Central memory CD8-positive, alpha-beta T cell (primary cell): ENCODE measurements at places on chromosomes 4 and X.

DNA sequence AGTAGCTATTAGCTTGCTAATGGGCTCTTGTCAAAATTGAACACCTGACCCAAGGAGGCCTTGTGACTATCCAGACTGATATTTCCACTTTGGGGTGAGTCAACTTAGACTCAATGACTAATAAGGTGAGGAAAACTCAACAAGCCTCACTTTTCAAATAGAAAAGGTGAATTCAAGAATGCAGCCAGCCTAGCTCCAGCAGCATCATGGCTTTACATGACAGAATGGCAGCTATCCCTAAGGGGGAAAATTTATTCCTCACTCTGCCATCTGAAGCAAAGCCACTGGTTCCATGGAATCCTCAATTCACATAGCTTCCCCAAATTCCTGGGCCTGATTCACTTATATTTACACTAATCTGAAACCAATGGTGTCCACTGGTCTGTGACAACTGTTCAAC, 29.1 kb upstream of the RAB9B start:
- H3K27ac ChIP-seq, result no peak overlapping the region
- no peaks in the 10 kb centered on the region for H3K36me3 ChIP-seq
- DNase-seq, result no peak
- H3K27me3 ChIP-seq, result no peaks in the 10 kb centered on the region

GRCh38 chrX:49202022-49202421, 2.0 kb upstream of the SYP start:
- DNase-seq, result no peak
- no peak overlapping the region for H3K27ac ChIP-seq
- H3K4me3 ChIP-seq, result no peak overlapping the region
- peaks cover 15% of the 10 kb centered on the region for H3K4me1 ChIP-seq
- no peaks in the 10 kb centered on the region for H3K27me3 ChIP-seq
- H3K36me3 ChIP-seq, result no peaks in the 10 kb centered on the region

DNA sequence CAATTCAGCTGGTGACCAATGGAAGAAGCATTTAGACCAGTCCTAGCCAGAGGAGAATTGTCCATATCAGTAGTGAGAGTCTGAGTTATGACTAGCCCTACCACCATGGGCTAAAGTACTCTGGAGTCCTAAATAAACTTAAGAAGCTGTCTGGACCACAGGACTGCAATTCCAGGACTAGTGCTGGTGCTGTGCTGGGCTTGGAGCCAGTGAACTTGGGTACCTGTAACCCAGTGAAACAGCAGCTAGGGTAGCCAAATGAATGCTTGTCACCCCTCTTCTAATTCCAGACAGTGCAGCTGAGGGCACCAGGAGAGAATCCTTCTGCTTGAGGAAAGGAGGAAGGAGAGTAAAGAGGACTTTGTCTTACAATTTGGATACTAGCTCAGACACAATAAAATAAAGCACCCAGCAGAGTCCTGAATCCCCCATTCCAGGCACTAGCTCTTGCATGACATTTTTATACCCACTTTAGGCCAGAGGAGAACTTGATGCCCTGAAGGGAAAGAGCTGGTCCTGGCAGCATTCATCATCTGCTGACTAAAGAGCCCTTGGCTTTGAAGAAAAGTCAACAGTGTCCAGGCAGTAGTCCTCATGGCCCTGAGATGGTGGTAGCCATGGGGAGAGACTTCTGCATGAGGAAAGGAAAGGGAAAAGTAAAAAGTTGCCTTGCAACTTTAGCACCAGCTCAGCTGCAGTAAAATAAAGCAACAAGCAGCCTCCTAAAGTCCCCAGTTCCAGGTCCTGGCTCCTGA, 2675.7 kb downstream of the PCDH7 start:
- no peak overlapping the region for H3K27ac ChIP-seq
- DNase-seq, result no peak

DNA sequence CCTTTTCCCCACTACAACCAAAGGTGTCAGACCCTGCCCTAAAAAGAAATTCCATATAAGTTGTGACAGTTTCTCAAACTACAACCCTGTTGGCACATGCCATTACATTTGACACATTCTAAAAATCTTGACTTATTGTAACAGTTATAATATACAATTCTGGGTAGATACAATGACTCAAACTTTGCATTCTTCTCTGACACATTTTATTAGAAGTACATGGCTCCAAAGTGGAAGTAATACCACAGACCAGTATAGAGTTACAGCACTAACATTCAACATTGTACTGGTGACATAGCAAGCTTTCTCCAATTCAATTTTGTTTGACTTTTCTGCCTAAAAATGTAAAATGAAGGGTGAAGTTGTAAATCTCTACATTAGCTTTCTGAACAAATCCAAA, 196.6 kb upstream of the ETNPPL start:
- H3K4me1 ChIP-seq, result no peaks in the 10 kb centered on the region
- no peak overlapping the region for H3K27ac ChIP-seq
- no peak for DNase-seq
- H3K36me3 ChIP-seq, result no peaks in the 10 kb centered on the region
- H3K27me3 ChIP-seq, result no peaks in the 10 kb centered on the region

- no peaks in the 10 kb centered on the region for H3K4me1 ChIP-seq
- H3K27me3 ChIP-seq, result no peaks in the 10 kb centered on the region
- DNase-seq, result no peak
- no peaks in the 10 kb centered on the region for H3K36me3 ChIP-seq
Measured at GRCh38 chrX:109783701-109784079, 50.6 kb upstream of the ACSL4 start.

DNA sequence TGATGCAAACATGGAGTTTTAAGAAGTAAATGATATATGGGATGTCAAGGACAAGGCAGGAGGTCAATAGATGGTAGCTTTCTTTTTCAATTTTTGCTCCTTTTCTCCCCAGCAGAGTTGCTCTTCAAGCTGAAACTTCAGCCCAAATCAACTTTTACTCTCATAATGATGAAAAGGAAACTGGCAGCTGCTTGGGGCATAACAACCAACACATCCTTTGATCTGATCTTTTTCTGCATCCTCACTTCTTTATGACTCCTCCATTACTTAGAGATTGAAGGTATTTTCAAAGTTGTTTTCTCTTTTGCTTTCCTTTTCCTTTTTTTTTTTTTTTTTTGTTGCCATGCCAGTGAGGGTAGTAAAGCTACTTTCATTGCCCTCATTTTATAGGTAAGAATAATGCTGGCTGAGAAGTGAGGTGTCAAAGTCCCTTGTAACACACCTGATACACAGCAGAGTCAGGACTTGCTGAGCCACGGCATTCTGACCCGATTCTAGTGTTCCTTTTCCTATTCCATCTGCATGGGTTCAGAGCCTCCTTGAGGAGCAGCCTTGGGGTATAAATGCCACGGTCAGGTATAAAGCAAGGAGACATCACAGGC, 26.9 kb downstream of the SLC2A9 start:
- no peaks in the 10 kb centered on the region for H3K4me1 ChIP-seq
- no peaks in the 10 kb centered on the region for H3K36me3 ChIP-seq
- no peaks in the 10 kb centered on the region for H3K27me3 ChIP-seq
- no peak overlapping the region for H3K27ac ChIP-seq
- no peak for DNase-seq

- peaks cover 1% of the 10 kb centered on the region for H3K36me3 ChIP-seq
- H3K4me1 ChIP-seq, result peaks cover 9% of the 10 kb centered on the region
- no peaks in the 10 kb centered on the region for H3K27me3 ChIP-seq
Measured at GRCh38 chrX:71671938-71672337, 4.6 kb downstream of the LOC101059915 start.

- H3K27me3 ChIP-seq, result peaks cover 28% of the 10 kb centered on the region
- no peak overlapping the region for H3K27ac ChIP-seq
- no peak overlapping the region for H3K4me3 ChIP-seq
Measured at GRCh38 chr4:173128199-173128890, 40.3 kb upstream of the GALNT7 start.

- no peaks in the 10 kb centered on the region for H3K36me3 ChIP-seq
- H3K4me3 ChIP-seq, result no peak overlapping the region
- no peak for DNase-seq
- no peak overlapping the region for H3K27ac ChIP-seq
- peaks cover 12% of the 10 kb centered on the region for H3K27me3 ChIP-seq
Measured at GRCh38 chr4:37389366-37389765, 144.8 kb downstream of the NWD2 start.

DNA sequence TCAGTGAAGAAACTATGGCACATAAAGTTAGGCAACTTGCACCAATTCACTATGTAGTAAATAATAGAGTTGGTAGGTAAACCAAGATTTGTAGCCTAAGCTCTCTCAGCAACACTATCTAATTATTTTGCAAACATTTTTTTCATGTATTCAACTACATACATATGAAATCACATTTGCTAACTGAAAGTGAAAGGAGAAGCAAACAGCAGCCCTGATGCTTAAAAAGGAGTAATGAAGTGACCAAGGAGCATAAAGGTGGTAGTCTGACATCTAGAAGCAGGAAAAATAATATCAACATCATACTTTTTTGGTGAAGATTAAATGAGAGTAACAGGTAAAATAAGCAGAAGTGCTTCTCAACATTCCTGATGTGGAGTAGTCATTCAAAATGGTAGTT, 603.7 kb downstream of the GRXCR1 start:
- no peaks in the 10 kb centered on the region for H3K36me3 ChIP-seq
- H3K4me1 ChIP-seq, result no peaks in the 10 kb centered on the region
- DNase-seq, result no peak
- H3K27ac ChIP-seq, result no peak overlapping the region
- no peak overlapping the region for H3K4me3 ChIP-seq

DNA sequence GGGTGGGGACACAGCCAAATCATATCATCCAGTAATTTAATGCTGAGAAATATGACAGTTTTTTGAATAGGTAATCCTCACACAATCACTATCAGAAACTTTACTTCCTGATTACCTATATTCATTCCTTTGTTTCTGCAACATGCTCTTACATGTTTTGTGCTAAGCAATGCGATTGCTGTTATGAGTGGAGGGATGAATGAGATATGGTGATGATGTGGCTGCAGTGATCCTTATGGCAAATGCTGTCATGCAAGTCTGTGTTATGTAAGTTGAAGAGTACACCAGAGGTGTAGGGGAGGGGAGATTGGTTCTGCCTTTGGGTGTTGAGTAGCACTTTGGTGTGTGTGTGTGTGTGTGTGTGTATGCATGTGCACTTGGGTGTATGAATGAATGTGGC, 14.6 kb downstream of the HERC3 start:
- H3K36me3 ChIP-seq, result peaks cover 38% of the 10 kb centered on the region
- H3K4me3 ChIP-seq, result no peak overlapping the region
- H3K27ac ChIP-seq, result no peak overlapping the region
- no peak for DNase-seq
- H3K27me3 ChIP-seq, result no peaks in the 10 kb centered on the region

- H3K27ac ChIP-seq, result no peak overlapping the region
- H3K27me3 ChIP-seq, result no peaks in the 10 kb centered on the region
- H3K4me1 ChIP-seq, result no peaks in the 10 kb centered on the region
- no peaks in the 10 kb centered on the region for H3K36me3 ChIP-seq
Measured at GRCh38 chrX:41275661-41276609, 58.0 kb upstream of the DDX3X start.

- no peak overlapping the region for H3K27ac ChIP-seq
- H3K4me3 ChIP-seq, result no peak overlapping the region
- no peak for DNase-seq
- H3K27me3 ChIP-seq, result peaks cover 15% of the 10 kb centered on the region
Measured at GRCh38 chr4:89528526-89529133, 221.0 kb upstream of the GPRIN3 start.

DNA sequence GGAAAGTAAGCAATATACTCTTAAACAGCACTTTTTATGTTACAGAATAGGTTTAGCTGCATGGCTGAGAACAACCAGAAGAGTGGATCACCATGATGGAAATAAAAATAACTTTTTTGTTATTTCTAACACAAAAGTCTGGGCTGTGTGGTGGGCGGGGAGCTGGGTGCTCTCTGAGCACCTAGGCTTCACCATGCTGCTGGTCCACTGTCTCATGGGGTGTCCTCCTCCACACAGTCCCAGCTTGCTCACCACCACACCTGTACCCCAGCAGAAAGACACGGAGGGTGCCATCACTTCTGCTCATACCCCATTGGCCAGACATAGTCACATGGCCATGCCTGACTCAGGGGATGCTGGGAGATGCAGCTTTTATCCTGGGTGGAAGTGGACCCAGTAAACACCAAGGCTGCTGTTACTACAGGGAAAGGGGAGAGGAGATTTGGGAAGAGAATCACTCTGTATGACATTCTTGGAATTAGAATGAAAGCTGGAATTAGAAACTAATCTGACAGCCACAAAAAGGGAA, 45.0 kb downstream of the CPZ start:
- DNase-seq, result no peak
- no peak overlapping the region for H3K27ac ChIP-seq
- no peaks in the 10 kb centered on the region for H3K36me3 ChIP-seq
- H3K4me1 ChIP-seq, result no peaks in the 10 kb centered on the region
- H3K27me3 ChIP-seq, result peaks cover 13% of the 10 kb centered on the region

- H3K36me3 ChIP-seq, result no peaks in the 10 kb centered on the region
- no peak for DNase-seq
- H3K4me1 ChIP-seq, result no peaks in the 10 kb centered on the region
- no peak overlapping the region for H3K4me3 ChIP-seq
- H3K27ac ChIP-seq, result no peak overlapping the region
Measured at GRCh38 chr4:153890761-153891160, 101.9 kb upstream of the SFRP2 start.

GRCh38 chr4:68176500-68176899, 46.8 kb upstream of the TMPRSS11F start:
- H3K27me3 ChIP-seq, result peaks cover 8% of the 10 kb centered on the region
- H3K4me3 ChIP-seq, result no peak overlapping the region
- H3K4me1 ChIP-seq, result no peaks in the 10 kb centered on the region
- DNase-seq, result no peak
- peaks cover 1% of the 10 kb centered on the region for H3K36me3 ChIP-seq
- H3K27ac ChIP-seq, result no peak overlapping the region

DNA sequence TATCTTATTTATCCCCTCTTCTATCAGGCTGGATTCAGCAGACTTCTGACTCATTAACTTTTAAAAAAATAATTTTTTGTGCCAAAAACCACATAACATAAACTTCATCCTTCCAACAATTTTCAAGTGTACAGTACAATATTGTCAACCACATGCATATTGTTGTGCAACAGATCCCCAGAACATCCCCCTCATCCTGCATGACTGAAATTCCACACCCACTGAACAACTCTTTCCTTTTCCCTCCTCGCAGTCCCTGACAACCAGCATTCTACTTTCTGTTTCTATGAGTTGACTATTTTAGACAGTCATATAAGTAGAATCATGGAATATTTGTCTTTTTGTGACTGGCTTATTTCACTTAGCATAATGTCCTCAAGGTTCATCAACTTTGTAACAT, 2.2 kb upstream of the MID2 start:
- peaks cover 32% of the 10 kb centered on the region for H3K4me1 ChIP-seq
- no peak for DNase-seq
- no peak overlapping the region for H3K4me3 ChIP-seq

GRCh38 chr4:85369703-85370380, 105.1 kb upstream of the ARHGAP24 start:
- H3K4me3 ChIP-seq, result no peak overlapping the region
- no peaks in the 10 kb centered on the region for H3K4me1 ChIP-seq
- DNase-seq, result no peak
- no peaks in the 10 kb centered on the region for H3K27me3 ChIP-seq
- no peaks in the 10 kb centered on the region for H3K36me3 ChIP-seq
- no peak overlapping the region for H3K27ac ChIP-seq

DNA sequence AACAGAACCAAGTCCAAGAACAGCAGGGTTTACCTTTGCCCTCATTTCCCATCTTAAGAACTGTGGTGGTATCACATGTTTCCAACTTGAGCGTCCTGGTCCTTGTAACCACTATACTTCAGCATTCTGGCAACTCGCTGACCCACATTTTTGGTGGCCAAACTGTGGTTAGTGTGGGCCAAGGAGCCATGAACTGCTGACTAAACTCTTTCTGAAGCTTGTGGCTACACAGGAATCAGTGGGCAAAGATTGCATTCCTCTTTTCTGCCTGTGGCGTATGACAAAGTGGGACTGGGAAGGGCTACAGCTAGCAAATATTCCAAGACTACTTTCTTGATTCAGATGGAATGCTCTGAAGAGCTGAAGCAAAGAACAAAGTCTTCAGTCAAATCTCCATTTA, 106.3 kb upstream of the MID1 start:
- no peaks in the 10 kb centered on the region for H3K27me3 ChIP-seq
- no peaks in the 10 kb centered on the region for H3K36me3 ChIP-seq
- no peak for DNase-seq
- H3K4me3 ChIP-seq, result no peak overlapping the region
